Effector CD8-positive, alpha-beta T cell (primary cell): ENCODE measurements at places on chromosomes 5 and 9.

DNA sequence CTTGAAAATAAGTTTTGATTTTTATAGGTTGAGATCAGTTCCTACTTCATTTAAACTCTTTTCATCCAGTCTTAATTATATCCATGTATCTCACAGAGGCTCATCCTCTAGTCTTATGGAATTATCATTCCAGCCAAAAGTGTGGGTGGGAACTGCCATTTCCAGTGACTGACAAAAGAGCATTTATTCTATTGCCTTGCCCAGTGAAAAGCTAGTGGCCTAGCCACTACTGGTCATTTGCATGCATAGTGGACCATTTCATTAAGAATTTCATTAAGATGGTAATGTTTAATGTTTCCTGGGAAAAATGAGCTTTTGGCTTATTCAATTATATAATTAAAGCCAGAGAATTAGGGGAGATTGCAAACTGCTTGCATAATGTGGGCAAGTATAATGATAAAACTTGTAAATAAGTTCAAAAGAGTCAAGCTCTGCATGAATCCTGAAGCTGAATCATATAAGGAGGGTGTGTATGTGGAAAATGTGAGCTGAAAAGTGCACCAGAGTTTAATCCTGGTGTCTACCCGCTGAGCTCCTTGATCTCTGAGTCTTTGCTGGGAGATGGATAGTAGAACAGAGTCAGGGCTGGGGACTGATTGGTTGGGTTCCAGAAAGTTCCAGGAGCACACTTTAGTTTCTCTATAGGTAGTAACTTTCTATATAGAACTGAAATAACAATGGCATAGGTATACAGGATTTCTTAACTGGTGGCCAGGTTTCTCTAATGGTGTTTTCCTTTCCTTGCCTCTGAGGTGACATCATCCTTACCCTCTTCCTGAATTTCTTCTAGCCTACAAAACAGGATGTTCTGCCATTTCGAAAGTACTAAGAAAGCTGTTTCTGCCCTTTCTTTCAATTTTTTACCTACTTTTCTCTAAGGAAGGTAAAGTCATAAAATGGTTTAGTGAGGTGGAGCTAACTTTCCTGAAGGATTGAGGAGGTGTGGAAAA lies 78.5 kb downstream of the KIF4B start:
- DNase-seq = no peak

DNA sequence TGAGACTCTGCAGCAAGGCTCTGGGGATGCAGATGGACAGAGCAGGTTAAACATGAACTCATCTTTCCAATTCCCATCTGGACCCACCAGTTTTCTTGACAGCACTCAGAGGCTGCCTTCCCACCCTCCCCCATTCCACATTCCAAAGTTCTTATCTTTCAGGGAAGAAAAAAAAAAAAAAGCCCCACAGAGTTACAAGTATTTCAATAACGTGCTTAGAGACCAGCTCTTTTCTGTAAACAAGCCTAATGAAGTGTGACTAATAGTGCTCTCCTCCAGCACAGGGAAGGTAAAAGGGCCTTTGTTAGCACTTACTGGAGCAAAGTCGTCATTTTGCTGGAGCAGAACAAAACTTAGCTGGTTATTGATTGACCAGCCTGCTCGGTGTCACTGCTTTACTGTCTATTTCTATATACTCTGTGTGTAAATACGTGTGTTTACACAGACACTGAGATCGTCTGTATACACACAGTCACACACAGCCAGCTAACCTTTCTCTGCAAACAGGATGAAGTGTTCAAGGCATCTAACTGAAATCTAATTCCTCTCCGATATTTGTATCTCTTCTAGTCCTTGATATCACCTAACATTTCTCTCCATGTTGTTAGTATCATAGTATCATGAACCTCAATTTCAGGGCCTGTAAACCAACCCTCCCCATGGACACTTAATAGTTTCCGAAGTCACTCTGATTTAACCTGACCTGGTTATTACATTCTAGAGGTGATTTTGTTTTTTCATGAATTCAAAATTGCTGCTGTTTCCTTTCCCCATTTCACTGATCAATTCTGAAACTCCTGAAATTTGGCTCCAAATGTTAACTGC lies 84.9 kb downstream of the ZNF608 start:
- DNase-seq = no peak

DNA sequence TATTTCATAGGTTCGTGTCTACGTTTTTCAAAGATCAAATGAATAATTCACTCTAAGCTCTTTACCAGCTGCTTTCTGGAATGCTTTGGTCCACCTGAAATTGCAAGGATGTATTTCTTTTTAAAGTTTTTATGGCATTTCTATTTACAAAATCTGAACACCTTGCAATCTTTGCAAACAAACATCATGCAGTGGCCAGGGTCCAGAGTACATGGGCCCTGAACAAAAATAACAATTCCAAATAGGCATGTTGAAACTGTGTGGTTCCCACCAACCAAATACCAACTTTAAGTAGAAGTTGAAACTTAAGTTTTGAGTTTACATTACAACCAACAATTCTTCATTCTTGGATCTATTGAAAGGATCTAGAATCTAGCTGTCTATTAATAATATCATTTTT lies 180.1 kb upstream of the FTMT start:
- DNase-seq = no peak

- no peak for DNase-seq
Measured at GRCh38 chr9:114521846-114522245, 16.6 kb upstream of the WHRN start.

DNA sequence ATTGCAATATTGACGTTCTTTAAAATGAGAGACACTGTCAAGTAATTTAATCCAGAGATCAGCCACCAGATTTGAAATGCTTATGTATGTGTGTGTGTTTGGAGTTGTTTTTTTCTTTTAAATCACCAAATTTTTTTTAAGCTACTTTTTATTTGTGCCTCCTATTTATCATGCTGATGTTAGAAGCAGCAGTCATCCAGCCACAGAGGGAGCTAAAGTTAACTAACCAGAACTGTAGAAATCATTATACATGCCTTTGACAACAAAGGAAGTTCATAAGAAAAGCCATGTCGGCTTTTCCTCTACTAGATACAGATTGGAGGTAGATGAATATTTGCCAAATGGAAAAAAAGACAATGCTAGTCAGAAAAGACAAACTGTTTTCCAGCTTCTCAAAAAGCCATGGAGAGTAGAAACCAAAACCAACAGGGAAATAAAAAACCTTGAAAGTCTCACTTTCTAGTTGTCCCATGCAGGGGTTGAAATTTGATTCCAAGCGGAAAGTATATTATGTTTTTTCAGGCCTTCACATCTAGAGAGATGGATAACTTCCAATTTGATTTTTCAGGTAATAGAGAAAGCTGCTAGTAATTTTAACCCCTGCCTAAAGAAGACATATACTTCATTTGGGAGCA lies 4.5 kb downstream of the PURA start:
- DNase-seq = no peak

DNA sequence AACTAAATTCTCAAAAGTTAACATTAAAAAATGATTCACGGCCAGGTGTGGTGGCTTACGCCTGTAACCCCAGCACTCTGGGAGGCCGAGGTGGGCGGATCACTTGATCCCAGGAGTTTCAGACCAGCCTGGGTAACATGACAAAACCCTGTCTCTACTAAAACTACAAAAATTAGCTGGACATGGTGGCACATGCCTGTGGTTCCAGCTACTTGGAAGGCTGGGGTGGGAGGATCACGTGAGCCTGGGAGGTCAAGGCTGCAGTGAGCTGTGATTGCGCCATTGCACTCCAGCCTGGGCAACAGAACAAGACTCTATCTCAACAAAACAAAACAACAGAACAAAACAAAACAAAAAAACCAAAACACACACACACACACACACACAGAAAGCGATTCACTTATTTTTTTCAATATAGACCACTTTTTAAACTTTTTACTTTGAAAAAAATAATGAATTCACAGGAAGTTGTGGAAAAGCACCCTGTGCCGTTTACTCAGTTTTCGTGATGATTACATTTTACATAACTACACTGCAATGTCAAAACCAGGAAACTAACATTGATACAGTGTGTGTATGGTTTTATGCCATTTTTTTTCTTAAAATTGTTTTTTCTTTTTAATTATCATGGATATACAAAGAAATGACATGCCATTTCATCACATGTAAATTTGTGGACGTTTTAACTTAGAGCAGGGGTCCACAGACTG lies 73.7 kb downstream of the TENT4A start:
- DNase-seq = no peak

DNA sequence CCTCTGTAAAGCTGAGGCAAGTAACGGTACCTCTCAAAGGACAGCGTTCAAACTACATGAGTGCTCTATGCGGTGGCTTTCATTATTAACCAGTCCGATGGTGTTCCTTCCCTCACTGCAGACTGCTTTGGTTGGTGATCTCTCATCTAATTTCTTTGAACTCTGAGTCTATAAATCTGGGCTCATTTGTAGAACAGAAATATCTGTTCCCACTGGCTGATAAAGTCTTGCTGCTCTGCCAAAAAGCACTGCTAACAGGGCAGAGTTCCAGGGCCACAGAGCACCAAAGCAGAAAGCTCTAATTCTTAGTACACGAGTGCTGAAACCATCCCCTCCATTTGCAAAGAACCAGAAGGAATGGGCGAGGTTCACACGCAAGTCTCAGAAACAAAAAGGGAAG lies 81.9 kb downstream of the MED27 start:
- no peak for DNase-seq

GRCh38 chr9:35481347-35481975 lies 8.4 kb upstream of the RUSC2 start:
- no peak for DNase-seq

DNA sequence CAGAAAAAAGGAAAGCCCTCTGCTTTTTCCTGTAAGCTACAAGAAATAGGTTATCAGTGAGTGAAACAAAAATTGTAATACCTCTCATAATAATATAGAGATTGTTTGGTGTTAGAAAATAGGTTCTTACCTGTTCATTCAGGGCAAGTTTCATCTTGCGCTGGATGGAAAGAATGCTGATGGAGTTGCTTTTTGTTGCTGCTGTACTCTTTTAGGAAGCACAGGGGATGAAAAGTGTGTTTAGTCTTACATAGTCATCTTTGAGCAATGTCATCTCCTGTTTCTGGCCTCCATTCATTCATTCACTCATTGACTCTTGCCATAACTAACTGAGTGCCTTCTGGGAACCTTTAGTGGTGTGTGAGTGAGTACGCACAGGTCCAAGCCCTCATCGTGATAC lies 6.4 kb downstream of the ENTREP1 start:
- no peak for DNase-seq

DNA sequence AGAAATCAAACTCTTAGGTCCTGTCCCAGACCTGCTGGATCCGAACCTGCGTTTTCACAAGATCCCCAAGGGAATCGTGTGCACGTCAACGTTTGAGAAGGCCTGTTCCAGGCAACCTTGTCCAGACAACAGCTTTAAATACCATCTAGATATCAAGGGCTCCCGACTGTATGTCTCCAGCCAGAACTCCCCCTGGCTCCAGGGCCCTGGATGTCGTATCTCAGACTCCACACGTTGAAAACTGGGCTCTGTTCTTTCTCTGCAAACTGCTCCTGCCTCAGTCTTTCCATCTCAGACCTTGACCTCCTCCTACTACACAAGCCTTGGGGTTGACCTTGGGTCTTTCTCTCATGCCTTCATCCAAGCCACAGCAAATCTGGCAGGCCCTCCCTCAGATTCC lies 5.8 kb upstream of the ENG start:
- DNase-seq = no peak

GRCh38 chr9:126514037-126514821 lies 99.5 kb upstream of the LMX1B start:
- peak; percentile 23 for DNase-seq

DNA sequence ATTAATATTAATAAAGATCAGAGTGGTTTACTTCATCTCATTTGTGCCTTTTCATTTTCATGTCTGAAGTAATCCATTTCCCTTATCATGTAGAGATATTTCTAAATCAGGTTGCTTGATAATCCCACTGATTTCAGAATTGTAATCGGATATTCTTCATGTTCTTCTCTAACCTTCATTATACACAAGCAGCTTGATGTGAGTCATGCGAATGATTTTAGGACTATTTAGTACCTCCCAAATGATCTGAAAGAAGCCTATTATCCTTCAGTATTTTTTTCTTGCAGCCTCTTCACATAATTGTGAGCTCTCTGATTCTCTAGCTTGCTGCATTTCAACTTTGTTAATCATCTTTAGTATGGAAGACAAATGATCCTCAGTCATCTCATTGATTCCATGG lies 182.0 kb downstream of the GIN1 start:
- no peak for DNase-seq

DNA sequence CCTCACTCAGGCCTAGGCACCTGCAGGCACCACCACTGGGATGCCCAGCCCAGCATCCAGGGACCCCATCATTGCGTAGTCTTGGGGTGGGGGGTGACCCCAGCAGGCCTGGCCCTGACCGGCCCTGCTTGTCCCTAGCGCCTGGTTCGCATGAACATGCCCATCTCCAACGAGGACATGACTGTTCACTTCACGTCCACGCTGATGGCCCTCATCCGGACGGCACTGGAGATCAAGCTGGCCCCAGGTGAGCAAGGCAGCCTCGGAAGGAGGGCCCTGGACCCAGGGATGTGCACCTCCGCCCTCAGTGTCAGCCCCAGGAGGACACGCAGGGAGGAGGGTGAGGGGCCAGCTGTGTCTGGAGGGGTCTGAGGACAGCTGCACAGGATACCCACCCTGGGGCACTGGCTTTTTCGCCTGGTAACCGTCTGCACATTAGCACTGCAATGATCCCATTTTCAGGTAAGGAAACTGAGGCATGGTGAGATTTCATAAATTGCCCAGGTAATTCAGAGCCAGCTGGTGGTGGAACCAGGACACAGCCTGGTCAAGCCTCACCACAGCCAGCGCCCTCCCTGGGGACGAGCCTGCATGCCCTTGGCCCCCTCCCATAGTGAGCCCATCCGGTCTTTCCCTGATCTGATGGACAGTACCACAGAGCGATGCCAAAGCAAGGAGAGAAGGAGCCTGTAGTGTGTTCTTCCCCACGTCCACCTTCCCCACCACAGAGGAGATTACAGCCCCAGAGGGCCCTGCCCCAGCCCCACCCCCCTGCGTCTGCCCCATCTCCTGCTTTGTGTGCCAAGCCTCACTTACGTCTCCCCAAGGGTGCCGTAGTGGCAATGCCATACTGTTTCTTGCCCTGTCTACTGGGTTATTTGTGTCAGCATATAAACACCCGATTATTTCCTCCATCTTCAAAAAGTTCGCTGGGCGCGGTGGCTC lies 228.3 kb downstream of the CACNA1B start:
- DNase-seq = no peak

- DNase-seq = no peak
Measured at GRCh38 chr9:122551371-122551770, 1.5 kb upstream of the OR1N2 start.

DNA sequence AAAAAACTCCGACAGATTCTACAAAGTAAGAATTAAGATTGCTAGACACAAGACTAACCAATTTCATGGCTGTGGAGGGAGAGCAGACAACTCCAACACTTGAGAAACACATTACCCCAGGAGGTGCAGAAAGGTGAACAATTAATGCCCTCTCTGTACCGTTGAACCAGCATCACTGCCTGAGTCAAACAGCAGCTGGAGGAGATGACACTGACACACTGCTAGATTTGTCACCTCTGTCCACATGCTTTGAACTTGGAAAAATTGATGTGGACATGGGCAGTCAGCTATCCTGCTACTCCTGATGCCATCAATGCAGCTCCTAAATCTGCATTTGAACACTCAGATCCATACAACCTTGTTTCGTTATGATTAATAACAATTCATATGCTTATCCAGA lies 51.7 kb downstream of the GPBP1 start:
- DNase-seq = no peak

- no peak for DNase-seq
Measured at GRCh38 chr5:159891371-159891770, 24.9 kb upstream of the ADRA1B start.
